ENCODE measurements at places on chromosomes 6 and 20.

GRCh38 chr6:135167617-135168016, 13.5 kb upstream of the MYB start:
- no peak for DNase-seq

DNA sequence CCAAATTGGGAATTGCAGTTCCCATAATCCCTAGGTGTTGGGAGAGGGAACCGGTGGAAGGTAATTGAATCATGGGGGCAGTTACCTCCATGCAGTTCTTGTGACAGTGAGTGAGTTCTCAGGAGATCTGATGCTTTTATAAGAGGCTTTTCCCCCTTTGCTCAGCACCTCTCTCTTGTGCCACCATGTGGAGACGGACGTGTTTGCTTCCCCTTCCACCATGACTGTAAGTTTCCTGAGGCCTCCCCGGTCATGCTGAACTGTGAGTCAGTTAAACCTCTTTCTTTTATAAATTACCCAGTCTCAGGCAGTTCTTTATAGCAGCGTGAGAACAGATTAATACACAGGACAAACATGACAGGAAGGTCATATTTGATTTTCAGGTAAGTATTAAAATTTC, 25.3 kb upstream of the HECA start:
- no peak for DNase-seq

GRCh38 chr6:159108426-159108985, 60.7 kb upstream of the FNDC1 start:
- DNase-seq: no peak

DNA sequence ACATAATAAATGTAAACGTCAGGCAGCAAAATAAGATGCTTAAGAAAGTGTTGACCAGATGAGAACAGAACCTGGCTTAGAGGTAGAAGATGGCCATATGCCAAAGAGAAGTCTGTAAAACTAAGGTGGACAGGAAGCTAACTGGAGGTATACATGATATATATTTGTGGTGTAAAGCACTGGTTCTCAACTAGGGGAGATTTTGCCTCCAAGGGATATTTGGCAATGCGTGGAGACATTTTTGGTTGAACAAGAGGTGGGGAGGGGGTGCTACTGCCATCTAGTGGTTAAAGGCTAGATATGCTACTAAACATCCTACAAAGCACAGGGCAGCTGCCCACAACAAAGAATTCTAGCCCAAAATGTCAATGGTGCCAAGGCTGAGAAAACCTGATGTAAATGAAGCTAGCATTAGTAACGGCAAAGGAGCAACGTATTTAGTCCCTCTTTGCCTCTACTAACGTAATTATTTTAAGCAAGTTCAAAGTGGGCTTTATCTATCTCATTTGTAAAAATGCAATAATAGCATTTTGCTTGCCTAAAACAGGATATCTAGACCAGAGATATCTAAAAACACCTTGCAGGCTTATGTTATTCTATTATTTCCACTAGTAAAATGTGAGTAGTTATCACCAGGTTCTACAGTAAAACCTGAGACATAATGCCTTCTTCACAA, 182.6 kb downstream of the RNGTT start:
- DNase-seq: no peak

- DNase-seq: no peak
These were observed 534.5 kb downstream of the MAFB start for GRCh38 chr20:40154514-40154913.

DNA sequence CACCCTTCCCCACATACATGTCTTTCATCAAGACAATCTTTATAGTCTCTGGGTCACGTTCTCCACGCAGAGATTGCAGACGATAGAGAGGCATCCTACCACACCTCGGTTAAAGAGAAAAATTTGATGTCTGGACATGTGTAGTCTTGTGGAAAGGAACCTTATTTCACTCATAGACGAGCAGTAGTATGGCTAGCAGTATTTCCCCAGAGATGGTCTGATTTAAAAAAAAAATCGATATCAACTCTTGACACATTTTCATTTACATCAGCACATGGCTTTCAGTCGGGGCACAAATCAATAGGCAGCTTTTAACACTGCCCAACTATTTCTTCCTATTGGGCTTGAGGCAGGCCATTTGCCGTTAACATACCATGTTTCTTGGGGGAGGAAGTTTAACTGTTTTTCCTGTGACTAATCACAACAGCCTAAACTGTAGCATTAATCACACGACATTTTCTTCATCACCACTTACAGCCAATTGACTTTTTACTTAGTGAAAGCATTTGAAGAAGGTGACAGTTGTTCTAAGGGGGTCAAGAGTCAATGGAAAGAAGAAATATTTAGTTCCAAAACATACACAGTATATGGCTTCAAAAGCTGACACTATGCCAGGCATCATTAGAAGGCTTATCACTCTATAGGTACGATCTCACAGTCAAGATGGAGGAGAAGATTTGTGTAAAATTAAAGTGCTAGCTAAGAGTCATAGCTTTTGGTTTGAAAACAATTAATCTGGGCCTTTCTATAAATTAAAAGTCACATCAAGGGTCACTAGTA, 129.5 kb upstream of the HDAC2 start:
- no peak for DNase-seq

DNA sequence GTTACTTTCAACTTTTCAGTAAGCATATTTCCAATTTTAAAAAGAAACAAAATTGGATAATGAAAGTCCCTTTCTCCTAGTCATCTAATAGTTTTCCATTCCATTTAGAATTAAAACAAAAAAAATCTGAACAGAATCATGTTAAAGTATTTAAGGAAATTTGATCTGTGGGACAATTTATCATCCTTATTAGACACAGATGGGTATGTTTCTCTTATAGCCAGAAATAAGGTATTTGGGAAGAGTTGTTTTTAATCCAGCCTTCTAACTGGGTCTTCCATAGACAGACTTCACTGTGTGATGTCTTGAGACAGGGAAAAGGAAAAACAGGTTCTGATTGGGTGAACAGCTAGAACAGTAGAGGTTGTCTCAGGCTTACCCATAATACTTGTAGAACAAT, 39.5 kb upstream of the STXBP5 start:
- no peak for DNase-seq

- DNase-seq: no peak
These were observed 45.3 kb downstream of the IGF2R start for GRCh38 chr6:160013987-160014868.

- DNase-seq: no peak
These were observed 3.7 kb upstream of the NEDD9 start for GRCh38 chr6:11236076-11236750.

DNA sequence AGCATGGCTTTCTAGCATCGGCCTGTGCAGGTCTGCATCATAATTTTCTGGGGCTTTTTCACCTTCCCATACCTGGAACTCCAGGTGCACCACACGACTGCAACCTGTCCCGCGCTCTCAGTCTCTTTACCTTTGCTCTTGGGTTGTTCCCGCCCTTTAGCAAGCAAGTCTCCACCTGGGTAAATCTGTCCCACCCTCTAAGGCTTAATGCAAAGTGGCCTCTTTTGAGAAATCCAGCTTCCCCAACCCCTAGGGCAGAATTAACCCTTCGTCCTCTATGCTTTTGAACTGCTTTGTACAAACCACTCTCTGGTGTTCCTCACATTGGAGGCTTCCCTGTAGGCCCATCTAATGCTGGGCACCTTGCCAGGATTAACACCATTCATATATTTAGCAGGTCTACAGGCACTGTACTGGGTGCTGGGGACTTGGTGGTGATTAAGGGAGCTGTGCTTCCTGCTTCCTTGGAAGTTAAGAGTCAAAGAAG, 2.8 kb downstream of the ITPR3 start:
- no peak for DNase-seq

- no peak for DNase-seq
These were observed 136.0 kb upstream of the TOP1 start for GRCh38 chr20:40892642-40893041.

- DNase-seq: no peak
These were observed 77.0 kb downstream of the CAP2 start for GRCh38 chr6:17470202-17470937.

DNA sequence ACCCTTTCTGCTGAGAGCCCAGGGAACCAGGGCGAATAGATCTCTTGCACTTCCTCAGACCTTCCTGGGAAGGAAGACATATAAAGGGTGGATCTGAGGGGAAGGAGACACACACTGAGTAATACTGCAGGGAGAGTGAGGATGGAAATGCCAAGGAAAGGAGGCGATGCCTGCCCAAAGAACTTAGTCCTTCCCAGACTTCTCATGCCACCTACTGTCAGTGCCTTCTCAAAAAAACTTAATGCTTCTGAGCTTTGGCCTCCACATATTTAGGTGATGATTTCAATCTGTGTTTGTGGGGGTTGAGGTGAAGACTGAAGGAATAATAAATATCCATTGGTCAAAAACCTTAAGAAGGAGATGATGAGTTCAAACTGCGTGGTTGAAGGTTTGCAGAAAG, 9.7 kb downstream of the BTN3A1 start:
- DNase-seq: no peak

DNA sequence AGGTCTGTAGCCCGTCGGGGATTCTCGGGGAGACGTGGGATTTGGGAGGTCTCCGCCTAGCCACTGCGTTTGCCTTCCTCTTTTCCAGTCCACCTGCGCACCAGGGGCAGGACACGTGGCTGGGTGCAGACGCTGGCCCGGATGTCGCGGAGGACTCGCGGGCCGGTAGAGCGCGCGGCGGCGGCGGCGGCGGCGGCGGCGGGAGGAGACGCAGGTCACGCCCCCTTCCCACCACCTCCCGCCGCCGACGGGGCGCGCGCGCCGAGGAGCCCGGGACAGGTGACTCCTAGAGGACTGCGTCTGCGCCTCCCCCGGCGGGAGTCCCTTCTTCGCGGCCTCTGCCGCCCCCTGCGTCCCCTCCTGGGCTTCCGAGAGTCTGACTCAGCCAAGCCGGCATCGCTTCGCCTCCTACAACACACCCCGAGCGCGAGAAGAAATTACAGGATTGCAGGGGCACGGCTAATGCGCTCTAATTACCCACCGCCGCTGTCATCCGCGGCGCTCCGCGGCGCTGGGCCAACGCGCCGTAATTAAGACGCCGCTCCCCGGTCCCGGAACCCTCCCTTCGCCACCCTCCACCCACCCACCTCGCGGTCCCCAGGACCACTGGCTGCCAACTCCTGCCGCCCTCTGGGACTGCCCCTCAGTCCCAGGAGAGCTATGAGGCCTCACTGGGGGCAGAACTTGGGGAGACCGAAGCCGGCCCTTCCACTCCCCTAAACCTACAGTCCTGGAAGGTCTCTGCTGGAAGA, 124.5 kb downstream of the MRPL14 start:
- no peak for DNase-seq

DNA sequence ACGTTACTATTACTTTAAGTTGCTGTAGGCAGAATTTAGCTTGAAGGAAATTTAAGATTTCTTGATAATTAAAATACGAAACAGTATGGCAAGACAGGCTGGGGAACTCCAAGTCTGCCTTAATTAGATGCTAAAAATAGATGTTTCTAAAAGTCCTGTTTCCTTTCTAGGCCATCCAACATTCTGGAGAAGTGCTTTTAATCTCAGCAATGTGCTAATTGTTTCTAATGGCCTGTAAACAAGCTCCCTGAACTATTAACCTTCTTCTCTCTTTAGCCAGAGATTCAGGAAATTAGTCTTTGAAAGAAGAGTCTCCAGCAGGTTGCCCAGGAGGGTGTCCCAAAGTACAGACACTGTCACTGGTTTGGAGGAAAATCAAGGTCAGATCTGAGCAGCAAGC, 677.3 kb upstream of the AGPAT4 start:
- DNase-seq: no peak

DNA sequence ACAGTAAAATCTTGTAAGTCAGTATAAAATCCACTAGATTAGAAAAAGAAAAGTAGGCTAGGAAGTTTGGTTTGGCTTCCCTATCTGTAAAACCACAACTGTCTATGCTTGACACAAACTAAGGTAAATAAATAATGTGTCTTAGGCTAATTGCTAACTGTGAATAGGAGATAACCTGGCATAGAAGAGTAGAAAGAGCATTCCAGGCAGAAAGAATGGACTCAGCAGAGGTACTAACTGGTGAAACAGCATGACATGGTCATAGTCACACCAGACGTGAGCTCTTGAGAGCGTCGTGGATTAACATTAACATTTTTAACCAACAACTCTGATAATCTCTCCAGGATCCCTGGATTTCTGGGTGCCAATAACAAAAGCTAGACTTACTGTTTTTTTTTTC, 8.7 kb upstream of the WTAP start:
- DNase-seq: no peak

- DNase-seq: no peak
These were observed 42.3 kb upstream of the ALDH8A1 start for GRCh38 chr6:134992155-134992554.

DNA sequence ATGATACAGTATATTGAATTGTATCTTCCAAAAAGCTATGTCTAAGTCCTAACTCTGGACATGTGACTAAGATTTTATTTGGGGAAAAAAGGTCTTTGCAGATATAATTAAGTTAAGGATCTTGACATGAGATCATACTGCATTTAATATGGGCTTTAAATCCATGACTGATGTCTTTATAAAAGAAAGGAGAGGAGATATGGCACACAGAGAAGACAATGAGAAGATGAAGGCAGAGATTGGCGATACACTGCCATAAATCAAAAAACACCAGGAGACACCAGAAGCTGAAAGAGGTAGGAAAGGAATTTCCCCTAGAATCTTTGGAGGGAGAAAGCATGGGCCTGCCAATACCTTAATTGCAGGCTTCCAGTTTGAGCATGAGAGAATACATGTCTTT, 1450.2 kb downstream of the HACE1 start:
- DNase-seq: no peak

GRCh38 chr6:40810171-40810570, 223.0 kb upstream of the LRFN2 start:
- DNase-seq: no peak

- no peak for DNase-seq
These were observed 360.7 kb upstream of the ZFP64 start for GRCh38 chr20:52552181-52552872.

DNA sequence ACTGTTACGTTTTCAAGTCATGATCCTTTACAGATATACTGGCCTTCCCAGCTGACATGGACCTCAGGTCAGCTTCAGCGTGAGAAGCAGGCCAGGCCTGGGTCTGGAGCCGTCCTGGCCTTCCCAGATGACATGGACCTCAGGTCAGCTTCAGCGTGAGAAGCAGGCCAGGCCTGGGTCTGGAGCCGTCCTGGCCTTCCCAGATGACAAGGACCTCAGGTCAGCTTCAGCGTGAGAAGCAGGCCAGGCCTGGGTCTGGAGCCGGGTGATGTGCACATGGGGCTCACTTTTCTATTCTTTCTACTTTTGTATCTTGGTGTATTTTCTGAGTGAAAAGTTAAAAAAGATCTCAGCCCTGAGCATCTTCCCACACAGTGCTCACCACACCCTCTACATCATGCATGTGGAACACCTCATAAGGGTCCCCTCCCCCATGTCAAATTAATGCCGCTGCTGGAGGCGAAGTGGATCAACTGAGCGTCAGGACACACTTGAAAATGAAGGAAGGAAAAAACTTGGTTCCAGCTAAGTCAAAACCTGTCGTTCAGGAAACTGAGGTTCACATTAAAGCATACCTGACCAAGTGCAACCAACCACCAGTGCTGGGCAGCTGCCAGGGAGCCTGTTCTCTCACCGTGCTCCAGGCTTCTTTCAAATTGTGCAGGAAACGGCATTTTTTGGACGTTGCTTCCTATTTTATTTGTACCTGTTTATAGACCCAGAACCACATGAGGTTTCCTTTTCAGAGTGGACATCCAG, 32.2 kb downstream of the KIF25 start:
- no peak for DNase-seq

GRCh38 chr20:64048402-64049044, 916 bp downstream of the SOX18 start:
- no peak for DNase-seq

Data from omental fat pad (tissue), 4 donors.